ENCODE measurements at places on chromosomes 6 and 20.

DNA sequence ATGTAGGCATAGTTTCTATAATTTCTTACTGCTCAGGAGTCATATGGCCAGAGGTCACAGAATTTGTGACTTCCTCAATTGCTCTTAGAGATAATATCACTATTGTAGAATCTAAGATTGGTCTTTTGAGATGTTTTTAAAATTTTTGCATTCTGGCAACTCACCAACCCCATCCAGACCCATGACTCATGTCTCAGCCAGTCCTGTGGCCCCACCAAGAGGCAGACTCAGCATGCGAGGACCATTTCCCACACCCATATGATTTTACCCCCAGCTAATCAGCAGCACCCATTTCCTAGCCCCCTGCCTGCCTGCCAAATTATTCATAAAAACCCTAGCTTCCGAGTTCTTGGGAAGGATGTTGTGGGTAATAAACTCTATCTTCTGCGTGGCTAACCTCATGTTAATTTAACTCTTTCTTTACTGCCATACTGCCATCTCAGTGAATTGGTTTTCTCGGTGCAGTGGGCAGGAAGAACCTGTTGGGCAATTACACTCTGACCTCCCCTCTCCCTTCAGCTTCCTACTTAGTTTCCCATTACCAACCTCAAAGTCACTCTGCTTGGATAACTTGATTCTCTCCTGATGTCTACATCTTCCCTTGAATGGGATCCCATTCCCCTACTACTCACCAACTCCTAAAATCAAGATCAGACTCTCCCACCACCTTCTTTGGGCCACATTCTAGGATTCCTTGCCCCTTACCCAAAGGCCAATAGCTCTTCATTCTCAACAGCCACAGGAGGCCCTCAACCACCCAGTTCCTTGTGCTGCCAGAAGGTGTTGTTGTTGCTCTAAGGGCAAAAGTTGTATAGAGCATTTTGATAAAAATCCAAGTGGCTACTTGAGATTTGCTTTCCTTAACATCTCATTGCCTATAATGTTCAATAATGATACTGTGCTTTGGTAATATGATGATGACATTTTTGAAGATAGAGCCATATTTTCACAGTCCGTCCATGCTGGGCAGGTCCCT is 16.2 kb upstream of the IYD start:
- no peak for DNase-seq

DNA sequence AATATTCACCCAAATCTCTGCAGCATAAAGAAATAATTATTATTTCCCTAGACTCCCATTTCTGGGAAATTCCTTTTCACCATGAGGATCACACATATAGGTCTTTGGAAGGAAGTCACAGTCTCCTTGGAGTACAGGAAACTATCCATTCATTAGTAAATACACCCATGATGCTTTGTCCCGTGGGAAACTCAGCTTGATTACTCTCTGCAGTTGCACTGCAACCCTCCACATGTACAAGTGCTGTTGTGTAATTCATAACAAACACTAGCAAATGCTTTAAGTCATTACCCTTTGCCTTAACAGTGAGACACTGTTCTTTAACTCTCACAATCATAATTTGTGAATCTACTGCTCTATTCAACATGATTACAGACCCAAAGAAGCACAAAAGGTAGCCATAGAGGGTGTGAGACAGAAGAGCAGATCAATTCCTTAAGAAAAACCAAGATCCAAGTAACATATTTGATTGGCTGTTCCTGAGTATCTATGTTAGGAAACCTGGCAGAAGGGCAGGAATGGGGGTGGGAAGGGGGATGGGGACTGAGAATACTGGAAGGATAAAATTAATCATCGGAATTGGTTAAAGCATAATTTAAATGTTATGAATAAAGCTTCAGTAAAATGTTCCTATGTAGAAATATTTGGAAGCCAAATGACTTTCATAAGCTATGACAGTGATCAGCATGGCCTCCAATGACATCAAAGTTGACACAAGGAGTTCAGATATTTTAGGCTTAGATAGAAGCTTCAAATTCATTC is 268.0 kb downstream of the HACE1 start:
- no peak for DNase-seq

DNA sequence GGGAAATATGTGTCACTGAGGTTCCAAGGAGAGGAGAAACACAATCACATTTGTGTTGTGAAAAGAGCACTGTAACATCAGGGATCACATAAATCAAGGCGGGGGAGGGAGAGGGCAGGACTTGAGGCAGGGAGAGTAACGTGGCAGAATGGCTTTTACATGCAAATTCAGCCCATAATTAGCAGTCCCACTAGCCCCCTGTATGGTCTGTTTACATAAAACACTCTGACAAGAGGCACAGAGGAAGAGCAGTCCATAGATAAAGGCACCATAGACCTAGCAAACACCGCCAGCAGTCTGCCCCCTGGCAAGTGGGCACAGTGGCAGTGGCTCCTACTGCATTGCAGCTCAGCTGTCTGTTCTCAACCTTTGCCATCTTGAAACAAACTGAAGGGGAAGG is 82.7 kb downstream of the LYRM2 start:
- DNase-seq: no peak

GRCh38 chr6:159074120-159074684 is 29.4 kb upstream of the TAGAP start:
- peak; percentile 85 for DNase-seq

- DNase-seq: peak; percentile 82
Observed at GRCh38 chr6:13302751-13303667, 25.3 kb downstream of the TBC1D7 start.

- DNase-seq: no peak
Observed at GRCh38 chr6:43257367-43258145, 14.3 kb downstream of the TTBK1 start.

DNA sequence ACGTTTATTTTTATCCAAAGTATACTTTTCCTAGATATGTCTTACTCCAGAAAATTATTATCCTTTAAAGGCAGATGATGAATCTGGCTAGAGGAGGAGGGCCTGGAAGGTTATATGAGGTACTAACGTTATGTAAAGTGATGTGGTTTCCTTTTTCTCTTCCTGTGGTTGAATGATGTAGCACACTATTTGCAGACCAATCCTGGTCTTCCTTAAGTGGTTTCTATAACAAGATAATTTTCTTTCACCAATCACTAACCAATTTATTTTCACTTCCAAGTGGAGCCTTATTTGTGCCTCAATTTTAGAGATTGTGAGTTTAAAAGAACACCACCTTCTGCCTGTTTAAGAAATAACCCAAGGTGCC is 154.6 kb upstream of the SOX4 start:
- no peak for DNase-seq

DNA sequence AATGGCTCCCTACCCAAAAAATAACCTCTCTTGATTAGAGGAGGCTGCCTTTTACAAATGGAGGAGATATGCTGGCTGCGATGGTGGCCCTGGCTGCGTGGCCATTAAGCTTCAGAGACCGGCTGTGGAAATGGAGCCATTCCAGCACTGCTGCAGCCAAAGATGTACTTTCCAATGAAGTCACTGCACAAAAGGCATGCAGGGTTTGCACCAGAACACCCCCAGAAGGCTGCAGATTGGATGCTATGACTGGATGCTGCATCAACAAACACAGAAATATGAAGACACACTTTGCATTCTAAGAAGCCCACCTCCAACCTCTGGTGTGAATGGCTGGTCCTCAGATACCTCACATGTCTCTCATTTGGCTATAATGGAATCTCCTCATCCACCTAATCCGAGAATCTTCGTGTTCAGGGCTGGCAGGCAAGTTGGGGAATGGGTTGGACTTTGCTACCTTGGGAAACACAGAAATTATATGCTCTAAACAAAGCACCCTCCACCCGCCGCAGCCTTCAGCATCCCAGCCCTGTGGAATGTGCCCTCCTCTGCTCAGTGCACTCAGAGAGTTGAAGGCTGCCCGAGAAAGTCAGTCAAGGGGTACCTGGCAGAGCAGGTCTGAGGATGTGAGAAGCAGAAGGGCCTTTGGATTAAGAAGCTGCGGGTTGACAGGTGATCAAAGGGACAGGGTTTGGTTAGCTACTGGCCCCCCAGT is 35.3 kb downstream of the APCDD1L start:
- no peak for DNase-seq

DNA sequence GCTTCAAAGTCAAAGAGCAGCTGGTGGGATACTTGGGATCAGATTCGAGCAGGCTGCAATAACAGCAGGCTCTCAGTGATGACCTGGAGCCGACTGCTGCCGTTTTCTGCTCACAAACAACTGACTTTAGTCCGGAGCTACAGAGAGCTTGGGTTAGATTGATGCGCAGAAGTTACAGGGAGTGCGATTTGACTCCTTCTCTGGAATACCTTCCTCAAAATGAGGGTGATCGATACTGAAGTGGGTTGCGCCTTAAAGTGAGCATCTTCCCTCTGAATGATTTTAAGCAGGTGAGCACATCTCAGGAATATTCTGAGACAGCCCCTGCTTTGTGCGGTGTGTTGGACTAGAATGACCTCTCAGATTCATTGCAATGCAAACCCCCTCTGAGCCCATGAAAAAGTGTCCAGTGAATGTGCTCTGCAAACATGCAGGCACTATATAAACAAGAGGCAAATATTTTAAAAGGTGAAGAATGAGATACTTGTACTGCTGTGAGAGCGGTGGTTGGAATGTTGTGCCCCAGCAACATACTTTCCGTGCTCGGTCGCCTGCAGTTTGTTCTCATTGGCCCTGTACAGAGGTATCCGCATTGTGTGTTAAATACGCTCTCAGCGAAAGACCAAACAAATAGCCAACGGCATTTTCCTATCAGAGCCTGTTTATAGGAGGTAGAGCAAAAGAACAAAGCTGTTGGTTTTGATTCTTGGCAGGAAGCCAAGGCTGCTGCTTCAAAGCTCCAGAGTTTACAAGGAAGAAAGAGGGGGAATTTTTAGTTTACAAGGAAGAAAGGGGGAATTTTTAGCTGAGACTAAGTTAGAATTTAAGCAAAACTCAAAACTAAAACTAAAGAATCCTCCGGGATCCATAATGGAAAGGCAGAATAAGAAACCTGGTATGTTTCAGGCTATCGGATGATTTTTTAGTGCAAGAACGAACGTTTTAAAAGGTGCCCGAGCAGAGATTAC is 67.7 kb downstream of the PHACTR2 start:
- peak; percentile 33 for DNase-seq

DNA sequence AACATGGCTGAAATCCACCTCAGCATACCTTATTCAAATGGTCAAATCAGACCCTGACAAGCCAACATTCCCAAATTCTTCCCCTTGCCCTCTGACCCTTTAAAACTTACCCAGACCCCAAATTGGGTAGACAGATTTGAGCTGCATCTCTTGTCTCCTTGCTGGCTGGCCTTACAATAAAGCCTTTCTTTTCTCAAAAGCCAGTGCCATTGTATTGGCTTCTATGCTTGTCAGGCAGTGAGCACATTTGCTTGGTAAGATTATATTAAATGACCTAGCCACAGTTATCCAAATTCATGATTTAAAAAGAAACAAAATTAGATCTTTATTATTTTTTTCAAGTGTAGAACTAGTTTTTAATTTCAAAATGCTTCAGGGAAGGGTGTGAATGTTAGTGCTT is 67.8 kb upstream of the FAM83B start:
- peak; percentile 51 for DNase-seq

DNA sequence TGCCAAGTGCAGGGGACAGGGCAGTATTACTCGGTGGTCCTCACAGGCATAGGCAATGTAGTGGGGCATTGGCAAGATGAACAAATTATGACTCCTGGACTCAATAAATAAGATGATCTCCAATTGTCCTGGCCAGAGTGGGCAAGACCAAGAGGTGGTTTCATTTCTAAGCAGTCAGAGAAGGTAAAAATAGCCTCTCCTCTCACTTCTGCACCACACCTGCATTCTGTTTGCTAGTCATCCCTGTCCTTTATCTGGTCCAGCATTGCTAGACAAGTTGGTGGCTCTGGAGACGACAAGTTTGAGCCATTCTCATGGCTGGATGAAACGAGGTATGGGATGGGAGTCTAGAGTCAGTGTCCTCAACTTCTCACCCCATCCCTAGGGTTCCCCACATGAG is 83.0 kb downstream of the BANF2 start:
- no peak for DNase-seq

DNA sequence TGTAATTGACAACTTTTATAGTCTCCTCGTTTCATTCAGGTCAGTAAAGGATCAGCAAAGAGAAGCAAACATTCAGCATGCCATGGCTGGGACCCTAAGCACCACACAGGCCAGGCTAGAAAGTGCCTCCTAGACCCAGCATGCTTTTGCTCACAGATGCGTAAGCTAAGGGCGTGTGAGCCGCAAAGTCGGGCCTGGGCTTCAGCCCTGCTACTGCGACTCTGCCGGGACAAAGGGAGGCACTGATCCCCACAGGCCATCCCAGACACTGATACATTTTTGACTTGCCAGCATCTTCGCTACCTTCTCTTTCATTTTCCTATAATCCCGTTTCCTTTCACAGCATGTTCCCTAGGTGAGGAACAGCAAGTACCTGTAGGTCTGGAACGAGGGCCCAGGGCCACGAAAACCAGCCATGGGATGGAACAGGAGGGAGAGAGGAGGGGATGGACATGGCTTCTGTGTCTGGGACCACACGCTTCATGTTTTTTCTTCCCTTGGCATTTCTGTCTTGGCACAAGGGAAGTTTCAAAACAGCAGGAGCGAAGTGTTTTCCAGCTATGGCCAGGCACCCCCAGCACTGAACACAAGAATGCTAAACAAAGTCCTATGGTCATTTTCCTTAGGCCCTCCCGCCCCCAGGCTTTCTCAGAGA is 42.6 kb downstream of the IRF4 start:
- no peak for DNase-seq

DNA sequence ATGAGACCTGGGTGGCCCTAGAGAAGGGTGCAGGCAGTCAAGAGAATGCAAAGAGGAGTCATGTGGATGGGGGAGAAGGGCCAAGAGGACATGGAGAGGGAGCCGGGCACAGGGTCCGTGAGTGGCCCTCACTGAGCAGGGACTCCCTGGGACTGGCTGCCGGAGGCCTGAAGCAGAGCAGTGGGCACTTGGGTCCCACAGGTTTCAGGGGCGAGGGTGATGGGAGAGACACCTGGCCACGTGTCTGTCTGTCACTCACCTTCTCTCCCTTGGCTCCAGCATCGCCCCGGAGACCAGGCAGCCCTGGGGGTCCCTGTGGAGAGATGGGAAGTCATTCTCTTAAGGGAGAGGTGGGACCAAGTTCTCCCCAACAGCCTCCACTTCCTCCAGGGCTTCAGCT is 25.5 kb downstream of the COL11A2 start:
- DNase-seq: no peak

- no peak for DNase-seq
Observed at GRCh38 chr6:12545619-12546409, 170.8 kb upstream of the PHACTR1 start.

DNA sequence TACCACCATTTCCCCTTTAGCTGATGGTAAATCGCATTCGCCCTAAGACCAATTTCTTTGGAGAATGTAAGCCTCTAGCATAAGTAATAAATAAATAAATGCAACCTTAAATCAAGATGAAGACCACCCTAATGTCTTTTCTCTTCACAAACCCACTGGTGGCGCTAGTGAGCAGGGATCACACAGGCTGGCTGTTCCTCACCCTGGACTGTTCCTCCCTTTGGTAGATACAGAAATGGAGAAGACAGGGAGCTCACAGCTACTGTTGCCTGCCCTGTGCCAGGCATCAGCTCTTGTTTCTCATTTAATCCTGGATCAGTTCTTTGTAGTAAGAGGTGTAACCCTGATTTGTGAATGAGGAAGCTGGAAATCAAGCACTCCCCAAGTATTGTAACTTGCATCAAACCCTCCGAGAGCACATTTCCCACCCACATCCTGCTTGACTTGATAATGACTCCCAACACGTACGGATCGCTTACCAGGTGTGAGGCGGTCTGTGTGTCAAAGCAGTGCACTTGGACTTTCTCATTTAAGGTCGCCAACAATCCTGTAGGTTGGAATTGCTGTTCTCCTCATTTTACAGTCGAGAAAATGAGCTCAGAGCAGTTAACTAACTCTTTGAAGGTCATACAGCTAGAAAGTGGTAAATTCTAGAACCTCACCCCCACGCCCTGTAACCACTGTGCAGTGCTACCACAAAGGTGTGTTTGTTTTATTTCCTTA is 236.1 kb downstream of the TSHZ2 start:
- no peak for DNase-seq

Measured in globus pallidus (tissue), 1 donor.